Activated T-cell treated with anti-CD3 and anti-CD28 coated beads, Interleukin-2, amount 50 U/mL, for 4 hours (primary cell): ENCODE measurements at places on chromosomes 2 and 18.

DNA sequence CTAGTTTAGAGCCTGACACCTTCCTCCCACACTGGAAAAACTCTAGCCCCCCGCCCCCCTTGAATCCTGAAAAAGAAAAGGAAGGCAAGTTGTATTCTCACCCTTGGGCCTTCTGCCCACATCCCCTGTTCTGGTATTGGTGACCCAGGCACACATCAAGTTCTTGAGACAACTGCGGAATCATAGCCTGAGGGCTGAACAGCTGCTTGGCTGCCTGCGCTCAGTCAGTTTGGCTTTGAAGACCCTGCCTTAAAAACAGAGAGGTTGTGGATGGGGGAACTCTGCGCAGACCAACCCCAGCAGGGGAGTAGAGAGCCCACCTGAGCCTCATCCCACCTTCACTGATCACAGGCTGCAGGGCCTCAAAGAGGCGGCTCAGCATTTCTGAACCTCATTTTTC lies 229.2 kb downstream of the ANAPC1 start:
- no peak for DNase-seq

DNA sequence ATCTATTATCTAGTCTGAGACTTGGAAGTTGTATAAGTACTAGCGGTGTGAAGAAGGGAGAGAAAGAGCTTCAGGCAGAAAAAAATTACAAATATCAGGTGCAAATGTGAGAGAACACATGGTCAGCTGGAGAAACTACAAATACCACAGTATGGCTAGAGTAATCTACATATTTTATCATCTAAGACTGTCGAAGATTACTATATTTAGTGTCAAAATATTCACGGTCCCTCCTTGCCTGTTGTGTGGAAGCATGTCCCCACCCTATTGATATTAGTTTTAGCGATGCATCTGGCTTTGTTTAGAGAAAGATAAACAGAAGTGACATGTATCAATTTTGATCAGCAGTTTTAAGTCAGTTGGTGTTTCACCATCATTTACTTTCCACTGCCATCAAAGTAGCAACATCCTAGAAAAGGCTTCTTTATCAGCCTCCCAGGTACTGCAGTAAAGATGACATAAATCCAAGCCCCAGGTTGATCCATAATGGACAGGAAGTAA lies 90.5 kb upstream of the ITGA4 start:
- DNase-seq, result no peak

- no peak for DNase-seq
These were observed 25.4 kb upstream of the RHOB start for GRCh38 chr2:20421336-20421987.

DNA sequence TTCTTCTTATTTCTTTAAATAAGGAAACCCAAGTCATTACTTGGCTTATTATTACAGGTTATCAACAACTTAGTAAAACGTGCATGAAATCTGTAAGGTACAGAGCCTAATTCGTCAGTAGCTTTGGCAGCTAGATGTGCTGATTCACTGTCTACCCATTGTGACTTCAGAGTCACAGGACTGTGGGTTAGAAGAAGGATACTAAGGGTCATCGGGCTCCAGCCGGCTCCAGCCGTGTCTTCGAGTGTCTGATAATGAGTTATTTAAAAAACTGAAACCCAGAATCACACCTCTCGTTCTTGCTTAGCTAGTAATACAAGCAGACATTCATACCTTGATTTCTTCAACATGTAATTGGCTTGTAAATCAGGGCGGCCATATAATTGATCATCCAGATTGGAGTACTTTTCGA lies 170.5 kb downstream of the FMNL2 start:
- DNase-seq, result no peak

- no peak for DNase-seq
These were observed 421.0 kb downstream of the PARD3B start for GRCh38 chr2:204966245-204966644.

- DNase-seq, result peak; percentile 0
These were observed 68.3 kb upstream of the OTOS start for GRCh38 chr2:240208631-240209211.

GRCh38 chr2:84458551-84459017 lies 496 bp downstream of the SUCLG1 start:
- no peak for DNase-seq

DNA sequence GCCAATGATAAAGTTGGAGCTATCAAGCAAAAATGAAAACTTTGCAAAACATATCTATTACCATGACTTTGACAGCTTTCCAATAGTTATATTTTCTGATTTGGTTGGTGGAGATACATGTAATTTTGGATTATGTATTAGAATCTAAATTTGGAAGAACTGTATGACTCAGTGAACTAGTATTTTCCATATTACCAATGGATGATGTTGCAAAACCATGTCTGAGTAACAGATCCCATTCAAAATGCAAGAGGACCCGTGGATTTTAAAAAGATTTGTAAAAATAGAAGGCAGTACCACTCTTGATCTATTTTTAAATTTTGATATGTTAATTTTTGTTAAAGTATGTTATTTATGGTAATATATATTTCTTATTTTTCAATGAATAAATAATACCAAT lies 83.0 kb downstream of the TAF4B start:
- DNase-seq, result no peak

DNA sequence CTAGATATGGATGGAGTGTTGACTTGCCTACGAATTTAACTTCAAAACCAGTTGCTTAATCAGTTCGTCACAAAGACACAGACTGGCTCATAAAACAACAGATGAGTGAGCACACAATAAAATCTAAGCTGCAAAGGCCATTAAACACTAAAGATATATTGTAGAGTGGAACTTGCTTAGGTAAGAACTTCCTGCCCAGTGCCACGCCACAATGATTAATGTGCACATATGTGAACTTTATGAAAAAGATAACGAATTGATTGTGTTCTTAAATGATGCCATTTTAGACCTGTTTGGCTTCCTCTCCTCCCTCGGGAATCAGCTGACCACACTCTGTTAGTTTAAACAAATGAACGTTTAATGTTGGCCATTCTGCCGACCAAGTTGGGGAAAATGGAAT lies 2031.3 kb upstream of the CELF4 start:
- no peak for DNase-seq

- no peak for DNase-seq
These were observed 259.1 kb upstream of the RBMS1 start for GRCh38 chr2:160752475-160753330.

DNA sequence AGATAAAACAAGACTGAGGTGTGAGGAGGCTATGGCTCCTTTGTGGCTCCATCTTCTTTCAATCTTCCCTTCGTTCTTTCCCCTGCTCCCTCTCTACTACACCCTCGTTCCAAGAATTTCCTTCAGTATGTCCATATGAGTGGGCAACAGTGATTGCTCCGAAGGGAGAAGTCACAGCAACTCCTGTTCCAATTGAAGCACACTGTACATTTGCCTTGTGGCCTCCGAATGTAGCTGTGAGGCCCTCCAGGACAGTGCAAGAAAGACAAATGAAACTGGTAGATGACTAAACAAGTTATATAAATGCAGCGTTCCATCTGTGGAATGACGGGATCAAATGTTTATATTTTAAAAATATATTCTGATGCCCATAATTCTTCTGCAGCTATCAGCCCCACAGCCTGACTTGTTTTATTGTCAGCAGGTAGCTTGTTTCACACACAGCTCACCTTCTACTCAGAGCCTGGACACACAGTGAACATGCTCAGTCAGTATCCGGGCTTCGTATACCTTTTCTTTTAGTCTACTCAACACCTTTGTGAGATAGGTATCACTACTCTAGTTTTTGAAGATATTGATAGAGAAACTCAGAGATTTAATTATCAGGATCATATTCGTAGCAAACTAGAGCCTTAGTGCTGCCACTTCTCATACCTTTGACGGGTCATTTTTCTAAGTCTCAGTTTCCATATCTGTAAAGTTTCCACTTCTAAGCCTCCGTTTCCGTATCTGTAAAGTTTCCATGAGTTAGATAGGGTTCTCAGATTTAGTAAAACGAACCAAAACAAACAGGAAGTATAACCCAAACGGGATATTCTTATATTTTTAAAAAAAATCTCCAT lies 216.7 kb upstream of the STON1 start:
- no peak for DNase-seq

GRCh38 chr18:48545757-48546321 lies 7.0 kb downstream of the CTIF start:
- no peak for DNase-seq

DNA sequence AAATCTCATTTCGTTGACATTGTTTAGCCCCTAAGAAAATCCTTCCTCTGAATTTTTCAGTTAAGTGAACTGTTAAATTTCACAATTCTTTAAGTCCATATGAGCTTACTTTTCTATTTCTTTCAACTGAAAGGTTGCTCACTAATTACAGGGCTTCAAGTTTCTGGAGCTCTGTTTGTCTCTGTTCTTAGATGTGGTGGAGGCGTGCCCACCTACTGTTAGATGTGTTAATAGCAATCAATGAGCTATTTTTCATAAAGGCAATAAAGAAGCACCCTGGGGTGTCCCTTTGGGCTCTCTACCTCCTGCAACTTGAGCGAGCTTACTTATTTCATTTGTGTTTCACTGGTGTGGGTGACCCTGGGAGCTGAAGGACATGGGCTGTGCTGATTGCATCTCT lies 25.0 kb downstream of the CREG2 start:
- DNase-seq, result no peak

DNA sequence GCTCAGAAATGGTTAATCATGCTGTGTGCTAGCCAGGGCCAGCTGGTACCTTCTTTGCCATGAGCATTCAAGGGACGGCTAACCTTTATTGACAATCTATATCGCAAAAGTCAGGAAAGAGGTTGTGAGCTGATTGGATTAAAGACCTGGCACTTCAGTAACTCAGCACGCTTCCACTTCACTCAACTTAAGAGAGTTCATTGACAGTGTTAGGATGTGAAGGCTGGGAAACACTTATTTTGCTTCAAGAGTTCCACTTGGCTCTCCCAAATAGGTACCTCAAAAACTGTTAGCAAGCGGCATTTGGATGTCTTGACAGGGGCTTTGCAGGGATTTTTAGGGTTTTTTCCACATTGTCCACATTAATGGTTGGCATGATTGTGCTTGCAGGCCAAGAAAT lies 25.1 kb upstream of the TXNDC2 start:
- DNase-seq, result no peak

GRCh38 chr2:215517391-215517790 lies 81.5 kb upstream of the FN1 start:
- DNase-seq, result no peak

- no peak for DNase-seq
These were observed 525.0 kb downstream of the ZEB2 start for GRCh38 chr2:143994961-143995360.

GRCh38 chr2:9967053-9967775 lies 15.7 kb downstream of the GRHL1 start:
- DNase-seq, result no peak

- DNase-seq, result no peak
These were observed 144.1 kb upstream of the ZNF236 start for GRCh38 chr18:76678248-76678647.

- no peak for DNase-seq
These were observed at the start of gene ABCB11 for GRCh38 chr2:169031202-169031601. ABCB11 (minus strand) TSS chr2:169031324; CDS start chr2:169018125, 13,199 bp downstream.

DNA sequence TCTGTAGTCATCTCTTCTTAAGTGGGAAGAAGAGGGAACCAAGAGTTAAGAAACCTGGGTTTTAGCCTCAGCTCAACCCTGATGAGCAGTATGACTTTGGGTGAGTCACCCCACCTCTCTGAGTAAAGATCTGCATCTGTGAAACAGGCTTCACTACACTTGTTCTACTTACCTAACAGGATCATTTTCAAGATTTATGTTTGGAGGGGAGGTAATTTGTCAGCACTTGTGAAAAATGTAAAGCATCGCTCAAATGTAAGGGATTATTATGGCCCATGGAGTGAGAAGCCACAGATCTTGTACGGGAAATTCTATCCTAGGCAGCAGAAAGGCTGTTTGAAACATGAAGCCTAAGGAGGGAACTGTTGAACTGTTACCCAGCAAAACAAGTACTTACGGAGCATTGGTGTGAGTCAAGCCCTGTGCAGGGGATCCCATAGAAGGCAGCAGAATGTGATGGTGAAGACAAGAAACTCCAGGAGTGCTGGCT lies 160.6 kb downstream of the PRKCE start:
- DNase-seq, result no peak

DNA sequence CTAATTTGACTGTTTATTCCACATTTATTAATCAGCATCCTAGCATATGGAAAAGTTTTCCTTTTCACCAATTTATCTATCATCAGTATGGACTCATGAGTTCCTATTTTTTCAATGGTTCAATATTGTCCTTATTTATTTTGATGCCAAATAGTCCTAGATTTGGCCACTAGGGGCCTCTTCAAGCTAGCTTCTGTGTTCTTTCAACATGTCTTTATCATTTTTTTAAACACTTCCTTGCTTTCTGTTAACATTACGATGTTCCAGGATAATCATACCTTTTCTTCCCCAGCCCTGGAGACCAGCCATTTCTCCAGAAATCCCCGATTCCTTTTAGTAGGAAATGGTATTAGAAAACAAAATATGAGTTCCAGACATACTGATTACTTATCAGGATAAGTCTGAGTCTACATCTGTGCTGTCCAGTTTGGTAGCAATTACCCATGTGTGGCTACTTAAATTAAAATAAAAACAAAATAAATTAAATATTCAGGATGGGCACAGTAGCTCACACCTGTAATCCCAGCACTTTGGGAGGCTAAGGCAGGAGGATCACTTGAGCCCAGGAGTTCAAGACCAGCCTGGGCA lies 70.6 kb downstream of the RPE start:
- no peak for DNase-seq

- DNase-seq, result no peak
These were observed 1.2 kb upstream of the BIN1 start for GRCh38 chr2:127108090-127108523.

- DNase-seq, result no peak
These were observed 115.6 kb downstream of the COLEC12 start for GRCh38 chr18:384897-385296.

DNA sequence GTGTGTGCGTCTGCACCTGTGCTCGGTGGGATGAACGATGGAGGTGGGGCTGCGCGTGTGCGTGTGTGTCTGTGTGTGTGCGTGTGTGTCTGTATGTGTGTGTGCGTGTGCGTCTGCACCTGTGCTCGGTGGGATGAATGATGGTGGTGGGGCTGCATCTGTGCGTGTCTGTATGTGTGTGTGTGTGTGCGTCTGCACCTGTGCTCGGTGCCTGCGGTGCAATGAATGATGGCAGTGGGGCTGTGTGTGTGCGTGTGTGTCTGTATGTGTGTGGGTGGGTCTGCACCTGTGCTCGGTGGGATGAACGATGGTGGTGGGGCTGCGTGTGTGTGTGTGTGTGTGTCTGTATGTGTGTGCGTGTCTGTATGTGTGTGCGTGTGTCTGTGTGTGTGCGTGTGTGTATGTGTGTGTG lies 48.5 kb upstream of the CTDP1 start:
- no peak for DNase-seq

DNA sequence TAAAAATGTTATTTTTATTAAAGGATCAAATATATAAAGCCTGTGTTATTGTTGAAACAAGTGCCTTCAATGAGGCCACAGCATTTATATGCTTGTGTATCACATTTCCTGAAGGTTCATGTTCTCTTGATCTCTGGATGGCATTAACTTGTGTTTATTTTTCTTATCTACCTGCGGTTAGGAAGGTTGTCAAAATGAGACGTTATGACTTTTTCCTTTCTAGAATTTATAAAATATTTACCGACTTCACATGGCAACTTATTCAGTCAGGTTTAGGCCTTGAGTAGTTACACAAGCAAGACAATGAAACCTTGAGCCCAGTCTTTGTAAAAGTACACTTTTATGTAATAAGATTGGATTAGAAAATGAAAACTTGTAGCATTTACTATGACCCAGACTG lies 196.4 kb upstream of the ACVR2A start:
- DNase-seq, result no peak

- DNase-seq, result no peak
These were observed 9.7 kb downstream of the PROKR1 start for GRCh38 chr2:68653034-68653433.

- no peak for DNase-seq
These were observed 429.6 kb downstream of the NCKAP5 start for GRCh38 chr2:133138693-133139092.

- DNase-seq, result no peak
These were observed 106.0 kb downstream of the SETBP1 start for GRCh38 chr18:44786688-44787087.
